ENCODE measurements at places on chromosomes 12 and 14.

- DNase-seq = no peak
These were observed 2.8 kb downstream of the CFAP73 start for GRCh38 chr12:113152196-113152834.

DNA sequence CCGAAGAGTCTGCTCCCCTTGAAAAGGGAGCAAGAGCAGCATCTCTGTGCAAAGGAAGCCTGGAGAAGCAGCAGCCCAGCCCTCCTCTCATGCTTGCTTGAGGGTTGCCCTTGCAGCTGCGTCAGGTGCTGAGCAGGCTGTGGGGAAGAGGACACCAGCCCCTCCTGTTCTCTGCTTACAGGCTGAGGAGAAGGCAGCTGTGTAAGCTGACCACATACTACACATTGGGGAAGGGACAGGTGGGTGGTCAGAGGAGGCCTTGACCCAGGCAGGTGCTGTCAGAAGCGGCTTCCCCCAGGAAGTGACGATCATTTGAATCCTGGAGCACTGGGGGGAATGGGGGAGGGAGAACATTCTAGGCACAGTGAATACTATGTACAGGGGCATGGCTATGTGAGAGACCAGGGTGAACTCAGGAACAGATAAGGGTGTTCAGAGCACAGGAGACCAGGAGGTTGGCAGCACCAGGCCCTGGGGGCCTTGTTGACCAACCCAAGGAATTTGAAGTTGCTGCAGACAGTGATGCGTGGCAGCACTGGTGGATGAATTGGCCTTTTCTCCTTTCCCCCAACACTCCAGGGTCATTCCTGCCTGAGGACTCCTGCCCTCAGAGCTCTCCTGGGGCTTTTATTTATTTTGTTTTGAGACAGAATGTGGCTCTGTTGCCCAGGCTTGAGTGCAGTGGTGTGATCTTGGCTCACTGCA is 2.7 kb upstream of the KLC1 start:
- no peak for DNase-seq

DNA sequence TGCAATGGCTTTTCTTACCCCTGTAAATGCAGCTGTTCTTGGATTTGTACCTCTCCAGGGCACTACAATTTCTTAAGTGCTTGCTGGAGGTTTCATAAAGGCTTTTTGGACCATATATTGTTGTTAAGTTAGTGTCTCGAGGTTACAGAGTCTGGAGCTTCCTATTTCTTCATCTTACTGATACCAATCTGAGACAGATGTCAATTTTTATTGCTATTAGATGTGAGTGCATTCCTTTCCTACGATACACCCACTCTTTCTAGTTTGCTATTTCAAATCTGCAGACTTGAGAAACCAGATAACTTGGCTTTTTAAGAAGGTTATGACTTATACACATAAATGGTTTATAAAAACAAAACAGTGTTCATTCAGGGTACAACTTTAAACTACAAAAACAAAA is 2.1 kb downstream of the NOXRED1 start:
- DNase-seq = no peak

DNA sequence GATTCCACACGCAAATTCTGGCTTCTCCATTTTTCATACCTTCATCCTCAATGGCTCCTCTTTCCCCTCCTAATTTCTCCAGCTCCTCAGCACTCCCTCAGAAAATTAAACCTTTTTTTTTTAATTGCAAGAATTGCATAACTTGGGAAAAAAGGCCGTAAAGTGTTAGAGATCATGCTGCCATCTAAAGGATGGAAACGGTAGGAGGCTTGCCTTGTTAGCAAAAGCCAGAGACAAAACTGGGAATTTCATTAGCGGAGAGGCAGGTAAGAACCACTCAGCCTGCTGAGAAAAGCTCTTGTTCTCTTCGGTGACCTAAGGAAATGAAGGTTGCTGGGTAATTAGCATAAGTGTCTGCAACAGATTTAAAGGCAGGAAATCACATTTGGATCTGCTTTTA is 204.3 kb downstream of the AEBP2 start:
- no peak for DNase-seq

DNA sequence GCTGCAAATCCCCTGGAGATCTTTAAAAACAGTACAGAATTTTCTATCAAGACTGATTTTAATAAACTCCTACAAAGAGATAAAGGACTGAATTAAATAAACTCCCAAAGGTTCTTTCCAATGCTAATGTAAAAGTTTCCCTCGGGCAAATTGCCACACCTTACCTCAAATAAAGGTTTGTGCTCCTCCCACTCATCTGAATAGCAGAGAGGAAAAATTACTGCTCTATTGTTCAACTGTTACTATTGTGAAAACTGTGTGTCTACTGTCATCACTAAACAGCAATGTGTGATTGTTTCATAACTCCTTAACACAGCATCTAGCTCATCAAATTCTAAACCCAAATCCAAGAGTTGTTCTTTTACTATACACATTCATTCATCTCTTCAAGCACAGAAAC is 3.2 kb downstream of the SPTLC2 start:
- DNase-seq = no peak

- no peak for DNase-seq
These were observed 695.3 kb downstream of the DIO2 start for GRCh38 chr14:79516009-79516408.

GRCh38 chr12:13046964-13047363 is 2.8 kb downstream of the FAM234B start:
- DNase-seq = no peak

GRCh38 chr12:98733667-98734350 is 88.7 kb downstream of the APAF1 start:
- DNase-seq = no peak

DNA sequence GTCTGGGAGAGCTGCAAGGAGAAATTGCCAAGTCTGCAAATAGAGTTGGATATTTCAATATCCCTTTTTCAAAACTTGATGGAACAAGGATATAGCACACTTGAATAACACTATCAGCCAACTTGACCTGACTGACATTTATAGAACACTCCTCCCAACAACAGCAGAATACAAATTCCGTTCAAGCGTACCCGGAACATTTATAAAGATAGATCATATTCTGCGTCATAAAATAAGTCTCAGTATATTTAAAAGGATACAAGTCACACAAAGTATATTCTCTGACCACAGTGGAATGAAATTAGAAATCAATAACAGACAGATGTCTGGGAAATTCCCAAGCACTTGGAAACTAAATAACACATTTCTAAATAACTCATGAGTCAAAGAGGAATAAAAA is 29.0 kb upstream of the MEG3 start:
- DNase-seq = no peak

Data from NCI-H1048 (cell line).